ENCODE measurements at places on chromosomes 1 and 21.

DNA sequence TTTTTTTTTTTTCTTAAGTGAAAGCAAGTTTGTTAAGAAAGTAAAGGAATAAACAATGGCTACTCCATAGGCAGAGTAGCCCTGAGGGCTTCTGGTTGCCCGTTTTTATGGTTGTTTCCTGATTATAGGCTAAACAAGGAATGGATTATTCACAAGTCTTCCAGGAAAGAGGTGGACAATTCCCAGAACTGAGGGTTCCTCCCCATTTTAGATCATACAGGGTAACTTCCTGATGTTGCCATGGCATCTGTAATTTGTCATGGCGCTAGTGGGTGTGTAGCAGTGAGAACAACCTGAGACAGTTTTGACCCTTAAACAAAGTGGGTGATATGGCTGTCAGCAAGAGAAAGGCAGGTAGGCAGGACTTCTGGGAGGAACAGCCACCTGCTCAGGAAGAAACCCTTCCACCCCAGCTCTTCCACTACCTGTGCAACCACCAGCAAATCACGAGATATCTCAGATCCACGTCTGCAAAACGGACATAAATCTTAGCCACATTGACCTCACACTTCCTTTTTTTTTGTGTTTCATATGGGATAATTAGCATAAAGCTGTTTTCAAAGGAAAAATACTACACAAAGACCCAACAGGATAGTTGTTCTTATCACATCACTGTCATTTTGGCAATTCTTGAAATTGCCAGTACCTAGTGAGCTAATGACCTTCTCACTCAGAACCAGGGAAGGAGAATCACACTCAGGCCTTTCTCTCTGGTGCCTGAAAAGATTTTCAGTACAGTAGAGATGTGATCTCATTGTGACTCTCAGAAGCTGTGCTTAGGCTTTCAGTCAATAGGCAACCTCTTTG lies 34.8 kb upstream of the DUSP10 start:
- DNase-seq = no peak

DNA sequence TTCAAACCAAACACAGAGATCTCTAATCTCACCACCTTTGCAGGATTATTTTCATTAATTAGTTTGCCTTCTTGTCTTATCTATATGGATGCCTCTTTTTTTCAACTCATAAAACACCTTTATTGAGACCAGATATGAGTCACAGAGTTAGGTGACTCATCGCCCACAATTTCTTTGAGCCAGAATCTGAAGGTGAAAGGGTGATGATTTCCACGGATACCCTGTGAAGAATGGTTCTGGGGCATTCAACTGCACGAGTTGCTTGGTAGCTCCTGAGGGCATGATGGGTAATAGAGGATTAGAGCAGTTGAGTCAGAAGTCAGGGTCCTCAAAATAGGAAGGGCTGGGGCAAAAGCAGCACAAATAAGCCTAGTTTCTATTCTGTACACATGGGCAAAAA lies 128.2 kb downstream of the TBX19 start:
- DNase-seq = no peak

DNA sequence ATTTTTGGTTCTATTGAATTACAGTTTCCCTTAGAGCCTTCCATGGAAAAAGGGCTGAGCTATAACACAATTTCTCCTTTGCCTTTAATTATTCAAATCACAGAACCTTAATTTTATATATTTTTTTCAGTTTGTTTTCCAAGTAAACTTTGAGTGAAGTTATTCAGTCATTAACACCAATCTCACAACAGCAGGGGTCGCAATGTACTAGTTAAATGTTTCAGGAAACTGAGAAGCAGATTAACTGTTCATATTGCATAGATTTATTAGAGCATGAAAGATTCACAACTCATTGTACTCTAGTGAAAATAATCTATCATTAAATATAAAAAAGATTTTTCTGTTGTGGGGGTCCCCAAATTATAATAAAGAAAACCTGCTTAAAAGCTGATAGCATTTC lies 64.1 kb downstream of the KIFAP3 start:
- DNase-seq = no peak

DNA sequence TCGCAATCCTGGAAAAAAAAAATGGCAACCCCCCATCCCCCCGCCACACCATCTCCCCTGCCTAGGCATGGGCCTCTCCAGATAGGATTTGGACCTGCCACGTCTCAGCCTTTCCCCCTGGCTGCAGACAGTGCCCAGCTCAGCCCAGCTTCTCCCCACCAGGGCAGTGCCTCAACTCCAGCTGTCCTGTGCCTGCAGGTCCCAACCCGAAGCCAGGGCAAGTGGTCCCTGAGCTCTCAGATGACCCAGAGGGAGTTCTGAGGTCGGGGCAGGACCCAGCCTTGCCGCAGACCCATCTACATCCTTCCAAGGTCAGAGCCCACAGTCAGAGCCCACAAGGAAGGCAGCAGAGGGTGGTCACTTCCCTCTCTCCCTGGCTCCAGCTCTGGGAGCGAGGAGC lies 86.7 kb upstream of the POU3F1 start:
- no peak for DNase-seq

- DNase-seq = no peak
Measured at GRCh38 chr1:9196129-9197040, 38.2 kb upstream of the H6PD start.

- DNase-seq = no peak
Measured at GRCh38 chr1:29466258-29466657, 229.9 kb downstream of the PTPRU start.

DNA sequence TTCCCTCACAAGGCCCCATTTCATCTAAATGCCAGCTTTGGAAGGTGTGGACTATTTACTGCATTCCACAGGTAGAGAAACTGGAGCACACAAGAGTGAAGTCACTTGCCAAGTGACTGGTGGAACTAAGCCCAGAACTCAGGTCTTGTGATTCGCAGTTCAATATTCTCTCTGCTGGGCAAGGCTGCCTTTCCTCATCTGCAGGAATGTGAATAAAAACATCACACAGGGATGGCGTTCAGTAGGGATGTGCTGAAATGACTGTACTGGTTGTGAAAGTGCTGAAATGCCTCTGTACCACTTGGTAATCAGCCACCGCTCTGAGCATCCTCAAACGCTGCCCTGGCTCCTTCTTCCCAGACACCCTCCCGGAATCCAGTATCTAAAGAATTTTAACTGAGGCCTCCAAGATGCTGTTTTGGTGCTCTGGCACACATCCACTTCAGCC lies 145.6 kb downstream of the HIVEP3 start:
- peak; percentile 93 for DNase-seq

- DNase-seq = no peak
Measured at GRCh38 chr1:17923666-17924065, 168.5 kb downstream of the ACTL8 start.

- DNase-seq = no peak
Measured at GRCh38 chr1:150876119-150876454, 312 bp downstream of the ARNT start.

GRCh38 chr1:231770506-231771175 lies 144.1 kb downstream of the DISC1 start:
- DNase-seq = no peak

- DNase-seq = no peak
Measured at GRCh38 chr21:33196941-33197374, 32.8 kb upstream of the IFNAR2 start.

DNA sequence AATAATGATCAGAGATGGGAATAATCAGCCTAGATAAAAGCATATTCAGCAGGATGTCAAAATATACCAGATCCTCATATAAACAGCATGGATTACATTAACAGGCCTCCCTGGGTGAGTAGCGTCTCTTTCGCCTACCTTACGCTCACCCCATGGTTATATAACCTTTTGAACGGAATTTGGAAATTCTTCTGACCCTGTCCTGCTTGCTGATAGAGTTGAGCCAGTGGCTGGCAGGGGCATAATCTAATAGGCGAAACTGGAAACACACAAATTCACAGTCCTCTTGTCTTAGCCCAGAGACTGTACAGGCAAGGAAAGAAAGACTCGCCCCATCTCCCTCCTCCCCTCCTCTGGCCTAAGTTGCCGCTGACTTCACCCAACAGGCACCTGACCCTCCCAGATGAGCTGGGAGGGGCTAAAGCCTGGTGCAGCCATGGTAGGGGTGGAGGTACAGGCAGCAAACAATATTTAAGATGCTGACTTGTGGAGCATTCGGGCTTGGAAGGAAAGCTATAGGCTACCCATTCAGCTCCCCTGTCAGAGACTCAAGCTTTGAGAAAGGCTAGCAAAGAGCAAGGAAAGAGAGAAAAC lies at the start of gene ANGPTL7:
TSS of gene ANGPTL7 (plus strand) at position 498 of the 594 bp plus-strand sequence. CDS start 225 bp downstream, outside the sequence.
- DNase-seq = no peak

DNA sequence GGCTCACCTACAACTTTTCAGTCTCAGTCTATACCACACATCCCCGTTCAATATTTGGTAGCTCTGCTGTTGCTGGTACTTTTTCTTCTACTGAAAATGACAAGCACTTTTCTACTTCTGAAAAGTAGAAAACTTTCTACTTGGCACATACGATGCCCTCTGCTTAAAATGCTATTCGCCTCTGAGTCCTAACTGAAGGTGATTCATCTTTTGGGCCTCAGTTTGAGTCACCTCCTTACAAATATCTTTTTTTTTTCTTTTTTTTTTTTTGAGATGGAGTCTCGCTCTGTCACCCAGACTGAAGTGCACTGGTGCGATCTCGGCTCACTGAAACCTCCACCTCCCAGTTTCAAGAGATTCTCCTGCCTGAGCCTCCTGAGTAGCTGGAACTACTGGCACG lies 136.0 kb upstream of the CYYR1 start:
- DNase-seq = no peak

DNA sequence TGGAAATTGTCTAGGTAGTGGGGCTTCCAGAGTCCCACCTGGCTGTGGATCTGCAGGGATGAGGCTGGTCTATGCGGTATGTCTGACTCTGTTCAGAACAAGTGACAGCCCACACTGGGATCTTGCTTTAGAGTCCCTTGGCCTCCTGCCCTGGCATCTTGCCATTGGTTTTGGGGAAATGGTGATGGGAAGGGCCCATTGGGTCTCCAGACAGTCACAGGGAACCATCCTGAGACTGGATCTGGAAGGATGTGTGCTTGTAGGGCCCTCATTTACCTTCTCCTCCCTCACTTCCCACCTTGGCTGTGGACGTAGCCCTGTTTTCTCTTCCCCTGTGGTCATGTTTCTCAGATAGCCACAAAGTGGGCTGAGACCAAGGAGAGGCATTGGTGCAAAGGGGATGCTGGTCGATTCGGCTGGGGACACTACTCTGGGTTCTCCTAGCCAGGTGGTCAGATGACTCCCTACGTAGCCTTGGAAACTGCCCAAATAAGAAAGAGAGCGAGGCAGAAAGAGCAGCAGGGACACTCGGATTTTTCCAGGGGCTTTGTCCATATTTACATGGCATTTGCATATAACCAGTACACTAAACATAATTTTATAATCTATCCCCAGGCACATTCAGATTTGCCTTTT lies 15.1 kb downstream of the SOX13 start:
- DNase-seq = no peak

DNA sequence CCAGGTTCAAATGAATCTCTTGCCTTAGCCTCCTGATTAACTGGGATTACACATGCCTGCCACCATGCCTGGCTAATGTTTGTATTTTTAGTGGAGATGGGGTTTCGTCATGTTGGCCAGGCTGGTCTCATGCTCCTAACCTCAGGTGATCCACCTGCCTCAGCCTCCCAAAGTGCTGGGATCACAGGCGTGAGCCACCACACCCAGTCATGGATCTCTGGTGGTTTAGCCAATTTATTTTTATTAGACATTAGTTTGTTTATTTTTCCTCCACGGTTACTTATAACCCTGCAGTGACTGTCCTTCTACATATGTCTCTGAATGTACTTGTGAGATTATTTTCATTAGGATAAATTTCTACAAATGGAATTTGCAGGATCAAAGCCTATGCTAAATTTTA lies 5.3 kb downstream of the ITSN1 start:
- no peak for DNase-seq

- no peak for DNase-seq
Measured at GRCh38 chr1:175062858-175063257, 4.8 kb upstream of the TNN start.

DNA sequence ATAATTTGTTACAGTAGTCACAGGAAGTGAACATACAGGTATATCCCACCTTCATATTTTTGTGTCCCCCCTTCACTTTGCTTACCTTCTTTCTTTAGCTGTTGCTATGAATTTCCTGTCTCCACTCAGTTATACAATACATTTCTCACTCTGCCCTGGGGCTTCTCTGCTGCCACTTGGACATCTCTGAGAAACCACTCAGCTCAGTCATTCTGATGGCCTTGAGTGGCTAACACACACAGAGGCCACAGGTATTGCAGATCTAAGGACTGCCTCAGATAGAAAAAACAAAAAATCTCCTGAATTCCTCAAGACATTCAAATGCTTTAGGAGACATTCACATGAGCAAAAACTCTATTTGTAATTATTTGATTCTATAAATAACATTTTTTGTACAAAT lies 87.7 kb downstream of the OLFM3 start:
- DNase-seq = no peak

DNA sequence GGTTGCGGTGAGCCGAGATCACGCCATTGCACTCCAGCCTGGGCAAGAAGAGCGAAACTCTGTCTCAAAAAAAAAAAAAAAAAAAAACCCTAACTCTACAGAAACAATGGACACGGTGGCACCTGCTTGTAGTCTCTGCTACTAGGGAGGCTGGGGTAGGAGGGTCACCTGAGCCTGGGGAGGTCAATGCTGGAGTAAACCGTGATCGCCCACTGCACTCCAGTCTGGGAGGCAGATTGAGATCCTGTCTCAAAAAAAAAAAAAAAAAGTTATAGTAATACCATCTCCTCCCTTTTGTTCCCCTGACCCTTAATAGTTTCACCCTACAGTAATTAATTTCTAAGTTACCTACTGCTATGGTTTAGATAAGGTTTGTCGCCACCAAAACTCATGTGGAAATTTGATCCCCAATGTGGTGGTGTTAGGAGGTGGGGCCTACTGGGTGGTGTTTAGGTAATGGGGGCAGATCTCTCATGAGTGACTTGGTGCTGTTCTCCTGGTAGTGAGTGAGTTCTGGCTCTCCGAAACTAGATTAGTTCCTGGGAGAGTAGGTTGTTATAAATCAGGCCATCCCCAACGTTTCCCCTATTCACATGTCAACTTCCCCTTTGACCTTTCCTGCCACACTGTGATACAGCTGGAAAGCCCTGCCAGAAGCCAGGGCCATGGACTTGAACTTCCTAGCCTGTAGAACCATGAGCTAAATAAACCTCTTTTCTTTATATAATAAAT lies 9.8 kb downstream of the FBXO42 start:
- no peak for DNase-seq

DNA sequence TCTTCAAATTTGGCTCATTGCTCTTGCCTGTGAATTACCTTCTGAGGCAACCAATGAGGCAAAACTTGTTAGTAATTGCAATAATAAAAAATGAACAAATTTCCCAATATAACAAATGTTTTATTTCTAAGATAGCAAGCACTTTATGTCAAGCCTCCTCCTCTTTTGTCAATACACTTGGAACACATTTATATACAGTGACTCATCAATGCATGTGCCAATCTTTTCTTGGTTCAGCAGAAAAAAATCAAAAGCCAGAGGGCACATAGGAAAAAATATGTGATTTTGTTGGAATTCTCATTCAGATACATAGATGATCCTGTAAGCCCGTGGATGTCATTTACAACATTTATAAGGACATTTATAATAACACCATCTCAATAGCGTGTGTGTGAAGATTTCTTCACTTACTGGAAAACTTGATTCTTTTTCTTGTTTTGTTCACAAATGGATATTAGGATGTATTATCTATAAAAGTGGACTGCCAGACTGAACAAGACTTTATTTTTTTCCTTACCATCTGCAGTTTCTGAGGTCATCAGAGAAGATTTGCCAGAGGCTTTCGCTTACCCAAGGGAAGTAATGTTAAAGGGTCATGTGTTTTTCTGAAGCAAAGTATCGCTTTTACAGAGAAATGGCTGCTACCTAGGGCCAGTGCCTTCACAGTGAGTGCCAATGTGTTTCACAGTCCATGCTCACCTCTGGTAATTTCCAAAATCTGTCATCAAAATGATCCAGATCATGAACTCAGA lies 645.7 kb upstream of the PTBP2 start:
- no peak for DNase-seq

- no peak for DNase-seq
Measured at GRCh38 chr1:156926175-156926574, 5.7 kb downstream of the LRRC71 start.

All from AG04449 (cell line).